ENCODE measurements at places on chromosomes 2 and 18. TPM values are rescaled to one million over a fixed set of nuclear protein-coding genes. Genes with fewer than 3 reads are reported as not detected.

MOGAT1 gene
- not detected for total RNA-seq

DPP10 gene
- not detected for total RNA-seq

FAP gene
- total RNA-seq: 10.3 TPM

ASB18 gene
- total RNA-seq: not detected

SLC4A5 gene
- total RNA-seq: 1.4 TPM

APOB gene
- not detected for total RNA-seq

LIMS3 gene
- total RNA-seq: 1.1 TPM

LIPG gene
- 0.67 TPM for total RNA-seq

COLEC12 gene
- total RNA-seq: 0.73 TPM

CLEC4F gene
- total RNA-seq: 0.36 TPM

GMCL1 gene
- 5.9 TPM for total RNA-seq

GREB1 gene
- total RNA-seq: 78.1 TPM

SNED1 gene
- total RNA-seq: 4.8 TPM

SMYD1 gene
- not detected for total RNA-seq

PECR gene
- 54.9 TPM for total RNA-seq

DPP4 gene
- 140 TPM for total RNA-seq

GAL3ST2 gene
- total RNA-seq: not detected

HYCC2 gene
- total RNA-seq: 13.4 TPM

GPR35 gene
- total RNA-seq: 0.36 TPM

PPP4R3B gene
- total RNA-seq: 31.6 TPM

AQP12A gene
- total RNA-seq: not detected

NPHP1 gene
- 3.6 TPM for total RNA-seq

LOXHD1 gene
- not detected for total RNA-seq

CCDC102B gene
- total RNA-seq: 0.34 TPM

KIF1A gene
- 0.33 TPM for total RNA-seq

VWC2L gene
- not detected for total RNA-seq

ZSWIM2 gene
- total RNA-seq: not detected

UPP2 gene
- total RNA-seq: not detected

CHAC2 gene
- 10.5 TPM for total RNA-seq

GKN1 gene
- not detected for total RNA-seq

NAT8 gene
- total RNA-seq: not detected

ZNF397 gene
- total RNA-seq: 17.4 TPM

RTP5 gene
- total RNA-seq: not detected

ANKRD29 gene
- total RNA-seq: 0.34 TPM

CHRND gene
- not detected for total RNA-seq

SLC4A3 gene
- total RNA-seq: 4.1 TPM

RIT2 gene
- total RNA-seq: not detected

LGALSL gene
- 8.0 TPM for total RNA-seq

HOXD9 gene
- total RNA-seq: not detected

CTAGE1 gene
- total RNA-seq: not detected

All from melanocyte of skin (primary cell).